Activated CD8-positive, alpha-beta T cell treated with anti-CD3 and anti-CD28 coated beads, Interleukin-2, amount 10 ng/mL, durations not matched to agents 7 days and 5 days (primary cell): ENCODE measurements at places on chromosomes 11 and 22. TPM values are rescaled to one million over a fixed set of nuclear protein-coding genes. Genes with fewer than 3 reads are reported as not detected.
A peak's percentile ranks its signal among the peaks of the same experiment; 100 is the strongest.

DNA sequence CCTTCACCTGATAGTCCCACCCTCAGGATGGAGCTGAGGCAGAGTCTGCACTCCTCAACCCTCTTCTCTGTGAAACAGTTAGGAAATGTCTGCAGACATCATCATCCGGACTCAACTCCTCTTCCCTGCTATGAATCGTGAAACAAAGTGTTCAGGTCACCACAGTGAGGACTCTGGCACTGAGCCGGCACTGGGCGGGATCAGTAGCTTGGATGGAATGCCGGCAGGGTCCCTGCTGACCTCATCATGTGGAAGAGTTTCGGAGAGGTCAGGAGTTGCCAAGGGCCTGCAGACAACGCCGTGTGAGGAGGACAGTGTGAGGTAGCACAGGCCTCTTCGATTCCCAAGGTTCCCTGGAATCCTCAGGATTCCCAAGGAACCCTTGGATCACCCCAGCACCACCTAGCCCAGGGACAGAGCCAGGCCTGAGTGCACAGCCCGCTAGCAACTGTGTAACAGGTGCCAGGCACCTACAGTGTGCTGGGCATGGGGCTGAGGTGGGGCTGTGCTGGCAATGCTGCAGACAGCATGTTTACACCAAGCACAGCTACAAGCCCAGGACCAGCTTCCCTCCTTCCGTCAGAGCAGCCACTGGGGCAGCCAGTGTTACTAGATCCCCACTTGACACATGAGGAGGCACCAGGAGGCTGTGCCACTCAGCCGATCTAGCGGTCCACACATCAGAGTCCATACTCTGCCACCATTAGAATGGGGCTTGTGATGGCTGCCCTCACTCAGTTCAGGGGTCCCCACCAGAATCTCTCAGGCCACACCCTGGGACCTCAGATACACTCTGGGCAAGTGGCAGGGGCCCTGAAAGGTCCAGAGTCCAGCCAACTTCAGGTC lies 693 bp upstream of the LINC01488 start:
- no peak overlapping the region for H3K27ac ChIP-seq
- no peaks in the 10 kb centered on the region for H3K36me3 ChIP-seq
- no peak overlapping the region for H3K4me3 ChIP-seq
- H3K4me1 ChIP-seq, result no peaks in the 10 kb centered on the region

TSPAN4 gene
- total RNA-seq, result 20.0 TPM

- H3K27me3 ChIP-seq, result peaks cover 24% of the 10 kb centered on the region
- H3K4me3 ChIP-seq, result no peak overlapping the region
- H3K36me3 ChIP-seq, result no peaks in the 10 kb centered on the region
- H3K4me1 ChIP-seq, result peaks cover 17% of the 10 kb centered on the region
- DNase-seq, result peak; percentile 34
Observed at GRCh38 chr11:76566811-76567210, 103.7 kb downstream of the LRRC32 start.

GRCh38 chr11:72456651-72457050 lies 22.3 kb upstream of the CLPB start:
- H3K36me3 ChIP-seq, result no peaks in the 10 kb centered on the region
- no peak overlapping the region for H3K4me3 ChIP-seq
- no peak overlapping the region for H3K27ac ChIP-seq
- no peak for DNase-seq
- peaks cover 34% of the 10 kb centered on the region for H3K27me3 ChIP-seq

- DNase-seq, result peak; percentile 93
- peak overlapping the region; percentile 96 for H3K27ac ChIP-seq
- H3K27me3 ChIP-seq, result no peaks in the 10 kb centered on the region
Observed at GRCh38 chr11:65927904-65928397, 8.7 kb downstream of the DRAP1 start.

DNA sequence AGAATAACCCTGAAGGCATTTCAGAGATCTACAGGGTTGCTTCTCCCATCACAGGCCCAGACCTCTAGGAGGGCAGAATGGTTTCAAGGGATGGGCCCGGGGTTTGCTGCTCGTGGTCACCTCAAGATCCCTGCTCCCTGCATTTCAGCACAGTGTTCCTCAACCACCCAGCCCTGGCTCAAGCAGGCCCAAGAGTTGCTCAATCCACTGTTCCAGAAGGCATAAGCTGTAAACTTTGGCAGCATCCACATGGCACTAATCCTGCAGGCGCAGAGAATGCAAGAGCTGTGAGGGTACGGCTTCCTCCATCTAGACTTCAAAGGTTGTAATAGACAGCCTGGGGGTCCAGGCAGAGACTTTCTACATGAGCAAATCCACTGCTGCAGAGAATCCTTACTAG lies 225.0 kb upstream of the UBASH3B start:
- DNase-seq, result no peak
- H3K36me3 ChIP-seq, result no peaks in the 10 kb centered on the region
- no peak overlapping the region for H3K27ac ChIP-seq
- H3K4me3 ChIP-seq, result no peak overlapping the region

- no peaks in the 10 kb centered on the region for H3K27me3 ChIP-seq
- H3K36me3 ChIP-seq, result peaks cover 7% of the 10 kb centered on the region
- H3K27ac ChIP-seq, result no peak overlapping the region
- DNase-seq, result no peak
- no peak overlapping the region for H3K4me3 ChIP-seq
- peaks cover 26% of the 10 kb centered on the region for H3K4me1 ChIP-seq
Observed at GRCh38 chr22:45306139-45306538, 3.6 kb upstream of the FAM118A start.

GRCh38 chr11:119417726-119418540 lies 5.0 kb downstream of the THY1 start:
- no peak overlapping the region for H3K4me3 ChIP-seq
- peaks cover 17% of the 10 kb centered on the region for H3K27me3 ChIP-seq
- no peak overlapping the region for H3K27ac ChIP-seq
- H3K4me1 ChIP-seq, result peaks cover 10% of the 10 kb centered on the region

DNA sequence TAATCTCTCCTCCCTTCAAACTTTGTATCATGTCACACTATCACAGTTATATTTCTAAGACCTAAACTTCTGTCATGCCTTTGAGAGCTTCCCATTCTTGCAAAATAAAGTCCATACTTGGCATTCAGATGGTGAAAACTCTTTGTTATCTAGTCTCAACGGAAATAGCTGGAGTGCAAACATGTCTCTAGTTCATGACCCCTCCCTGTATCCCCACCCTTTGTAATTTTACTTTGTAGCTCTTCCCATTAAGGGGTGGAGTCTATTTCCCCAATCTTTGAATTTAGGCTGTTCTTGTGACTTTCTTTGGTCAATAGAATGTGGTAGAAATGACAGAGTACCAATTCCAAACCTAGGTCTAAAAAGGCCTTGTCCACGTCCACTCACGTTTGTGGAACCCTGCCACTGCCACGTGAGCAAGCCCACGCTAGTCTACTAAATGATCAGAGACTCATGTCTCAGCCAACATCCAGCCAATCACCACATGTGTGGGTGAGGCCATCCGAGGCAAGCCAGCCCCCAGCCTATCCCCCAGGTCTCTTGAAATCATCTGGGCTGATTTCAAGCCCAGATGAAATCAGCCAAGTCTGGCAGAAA lies 23.4 kb downstream of the SLN start:
- peaks cover 14% of the 10 kb centered on the region for H3K27me3 ChIP-seq
- H3K4me3 ChIP-seq, result no peak overlapping the region
- no peaks in the 10 kb centered on the region for H3K4me1 ChIP-seq
- no peak for DNase-seq

DNA sequence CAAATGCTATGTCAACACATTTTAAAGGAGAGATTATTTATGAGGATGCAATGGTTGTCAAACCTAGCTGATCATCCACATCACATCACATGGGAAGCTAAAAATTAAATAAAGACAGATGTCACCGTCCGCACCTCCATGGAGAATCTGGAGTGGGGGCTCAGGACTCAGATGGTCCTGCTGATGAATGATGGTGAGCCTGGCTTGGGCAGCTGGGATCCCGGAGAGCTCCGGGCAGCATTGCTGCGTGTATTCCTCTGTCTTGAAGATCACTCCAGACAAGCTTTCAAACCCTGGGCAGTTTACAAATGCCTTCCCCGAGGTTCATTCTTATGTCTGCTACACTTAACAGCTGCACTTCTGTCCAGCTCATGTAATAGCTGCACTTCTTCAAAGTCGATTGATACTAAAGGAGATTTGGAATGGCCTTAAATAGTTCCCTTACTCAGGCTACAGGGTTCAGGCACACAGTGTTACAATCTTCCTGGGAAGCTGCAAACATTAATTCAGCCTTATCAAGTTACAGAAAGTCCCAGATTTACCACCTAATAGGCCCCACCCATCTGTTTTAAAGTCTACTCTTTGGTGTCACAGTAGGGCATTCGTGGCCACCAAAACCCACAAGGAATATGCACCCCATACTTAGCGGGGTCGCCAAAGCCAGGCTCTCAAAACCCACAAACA lies 34.7 kb upstream of the CSNK2A3 start:
- no peak for DNase-seq
- H3K4me1 ChIP-seq, result no peaks in the 10 kb centered on the region
- no peaks in the 10 kb centered on the region for H3K36me3 ChIP-seq
- H3K27me3 ChIP-seq, result peaks cover 2% of the 10 kb centered on the region

ASRGL1 gene
- 11.5 TPM for total RNA-seq

GRCh38 chr11:9362393-9362863 lies 22.0 kb upstream of the IPO7 start:
- peaks cover 34% of the 10 kb centered on the region for H3K4me1 ChIP-seq
- H3K27ac ChIP-seq, result no peak overlapping the region
- DNase-seq, result no peak
- H3K4me3 ChIP-seq, result no peak overlapping the region
- H3K27me3 ChIP-seq, result peaks cover 2% of the 10 kb centered on the region

GAS2L1 gene
- 11.4 TPM for total RNA-seq

PRRG4 gene
- 0.24 TPM for total RNA-seq

- no peak for DNase-seq
- H3K4me3 ChIP-seq, result peak overlapping the region; percentile 99
- no peaks in the 10 kb centered on the region for H3K27me3 ChIP-seq
- H3K27ac ChIP-seq, result peak overlapping the region; percentile 98
- H3K36me3 ChIP-seq, result peaks cover 74% of the 10 kb centered on the region
- peaks cover 81% of the 10 kb centered on the region for H3K4me1 ChIP-seq
Observed at GRCh38 chr22:30240541-30241417, 5.8 kb downstream of the LIF start.

HEPN1 gene
- not detected for total RNA-seq

MYOD1 gene
- total RNA-seq, result not detected

GRCh38 chr11:74784726-74785125 lies 36.1 kb downstream of the RNF169 start:
- H3K4me3 ChIP-seq, result no peak overlapping the region
- peaks cover 13% of the 10 kb centered on the region for H3K36me3 ChIP-seq
- no peaks in the 10 kb centered on the region for H3K27me3 ChIP-seq
- peaks cover 25% of the 10 kb centered on the region for H3K4me1 ChIP-seq
- DNase-seq, result no peak
- H3K27ac ChIP-seq, result no peak overlapping the region

DNA sequence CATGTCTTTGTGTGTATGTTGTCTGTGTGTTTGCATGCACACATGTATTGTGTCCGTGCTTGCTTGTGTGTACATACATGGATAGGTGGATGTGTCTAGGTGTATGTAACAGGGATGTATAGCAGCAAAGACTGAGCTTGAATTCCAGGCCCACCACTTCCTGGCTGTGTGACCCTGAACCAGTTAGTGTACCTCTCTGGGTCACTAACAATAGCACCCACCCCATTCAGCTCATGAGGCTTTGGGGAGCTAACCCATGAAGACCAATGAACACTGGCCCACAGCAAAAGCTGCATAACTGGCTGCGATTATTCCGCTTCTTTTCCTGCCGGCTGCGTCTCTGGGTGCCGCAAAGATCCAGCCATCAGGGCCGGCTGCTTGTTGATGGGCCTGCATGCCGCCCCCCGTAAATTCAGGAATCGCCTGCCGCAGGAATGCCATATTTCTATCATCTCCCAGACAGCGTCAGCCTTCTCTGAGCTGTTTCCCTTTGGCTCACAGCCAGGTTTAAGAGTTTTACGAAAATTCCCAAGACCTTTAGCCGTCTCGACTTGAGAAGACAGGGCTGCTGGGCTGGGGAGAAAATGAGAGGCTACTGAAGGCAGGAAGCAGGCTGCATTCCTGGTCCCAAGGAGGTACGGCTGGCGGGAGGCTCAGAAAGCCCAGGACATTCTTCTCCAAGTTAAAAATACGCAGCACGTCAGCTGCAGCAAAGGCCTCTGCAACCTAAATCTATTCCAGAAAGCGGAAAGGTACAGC lies 224.6 kb downstream of the MN1 start:
- no peaks in the 10 kb centered on the region for H3K36me3 ChIP-seq
- no peaks in the 10 kb centered on the region for H3K27me3 ChIP-seq
- H3K27ac ChIP-seq, result no peak overlapping the region
- H3K4me3 ChIP-seq, result no peak overlapping the region
- DNase-seq, result no peak

MS4A1 gene
- total RNA-seq, result 0.70 TPM

- H3K27me3 ChIP-seq, result no peaks in the 10 kb centered on the region
- peaks cover 54% of the 10 kb centered on the region for H3K36me3 ChIP-seq
- DNase-seq, result peak; percentile 42
- peak overlapping the region; percentile 99 for H3K4me3 ChIP-seq
- H3K27ac ChIP-seq, result peak overlapping the region; percentile 98
- peaks cover 73% of the 10 kb centered on the region for H3K4me1 ChIP-seq
Observed at GRCh38 chr11:62856333-62856895, 17.0 kb upstream of the WDR74 start.

DNA sequence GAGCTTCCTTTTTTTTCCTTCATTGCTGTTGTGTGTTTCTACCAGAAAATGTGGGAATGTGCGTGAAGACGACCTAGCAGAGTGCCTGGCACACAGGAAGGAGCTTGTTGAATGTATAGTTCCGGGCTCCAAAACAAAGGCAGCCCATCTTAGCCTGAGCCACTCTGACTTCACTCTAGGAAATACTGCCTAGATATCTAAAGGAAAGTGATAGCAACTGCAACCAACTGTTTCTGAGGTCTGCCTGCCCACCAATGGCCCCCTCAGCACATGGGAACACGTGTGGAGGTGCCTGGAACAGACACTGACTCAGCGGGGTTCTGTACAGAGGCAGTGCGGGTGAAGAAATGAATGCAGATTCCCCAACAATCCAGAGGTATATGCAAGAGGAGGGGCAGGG lies 14.7 kb upstream of the XBP1 start:
- peaks cover 48% of the 10 kb centered on the region for H3K36me3 ChIP-seq
- no peak overlapping the region for H3K4me3 ChIP-seq
- peak overlapping the region; percentile 45 for H3K27ac ChIP-seq
- peaks cover 85% of the 10 kb centered on the region for H3K4me1 ChIP-seq
